Astrocyte of the spinal cord (primary cell): ENCODE measurements at places on chromosomes 16 and 17.

DNA sequence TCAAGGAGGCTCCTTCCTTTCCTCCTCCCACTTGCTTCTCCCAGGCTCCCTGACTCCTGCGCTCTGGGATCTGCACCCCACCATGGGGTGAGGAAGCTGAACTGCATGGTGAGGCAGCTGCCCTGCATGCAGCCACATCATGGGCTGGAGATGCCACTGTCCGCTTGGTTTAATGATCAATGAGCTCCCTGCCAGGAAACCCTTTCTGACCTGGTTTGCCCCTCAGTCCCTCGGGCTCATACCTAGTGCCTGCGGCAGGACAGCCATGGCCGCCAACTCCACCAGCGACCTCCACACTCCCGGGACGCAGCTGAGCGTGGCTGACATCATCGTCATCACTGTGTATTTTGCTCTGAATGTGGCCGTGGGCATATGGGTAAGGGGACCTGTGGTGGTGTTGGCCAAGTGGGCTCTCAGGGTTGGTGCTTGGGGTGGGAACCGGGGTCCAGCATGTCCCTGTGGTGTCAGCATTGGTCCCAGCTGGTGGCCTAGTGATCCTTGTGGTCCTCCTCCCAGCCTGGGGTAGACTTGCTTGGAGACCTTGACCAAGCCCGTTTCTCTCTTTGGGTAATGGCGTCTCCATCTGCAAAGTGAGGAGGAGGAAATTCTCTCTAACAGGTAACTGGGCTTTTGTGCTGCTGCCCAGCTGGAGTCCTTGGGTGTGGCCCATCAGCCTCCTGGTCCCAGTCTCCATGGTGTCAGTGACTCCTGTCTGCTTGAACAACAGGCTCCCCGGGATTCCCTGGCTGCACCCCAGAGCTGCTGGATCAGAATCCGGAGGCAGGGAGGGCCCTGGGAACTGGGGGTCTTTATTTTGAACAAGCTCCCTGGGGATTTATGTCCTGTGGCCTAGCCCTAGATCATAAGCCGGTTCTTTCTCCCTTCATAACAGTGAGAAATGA lies at the start of gene SLC5A10:
SLC5A10 (plus strand) TSS at position 225 of the 902 bp plus-strand sequence; CDS start at position 266, 41 bp downstream.
- DNase-seq: no peak

- no peak for DNase-seq
Measured at GRCh38 chr17:81713556-81714411, 1.7 kb downstream of the SLC25A10 start.

DNA sequence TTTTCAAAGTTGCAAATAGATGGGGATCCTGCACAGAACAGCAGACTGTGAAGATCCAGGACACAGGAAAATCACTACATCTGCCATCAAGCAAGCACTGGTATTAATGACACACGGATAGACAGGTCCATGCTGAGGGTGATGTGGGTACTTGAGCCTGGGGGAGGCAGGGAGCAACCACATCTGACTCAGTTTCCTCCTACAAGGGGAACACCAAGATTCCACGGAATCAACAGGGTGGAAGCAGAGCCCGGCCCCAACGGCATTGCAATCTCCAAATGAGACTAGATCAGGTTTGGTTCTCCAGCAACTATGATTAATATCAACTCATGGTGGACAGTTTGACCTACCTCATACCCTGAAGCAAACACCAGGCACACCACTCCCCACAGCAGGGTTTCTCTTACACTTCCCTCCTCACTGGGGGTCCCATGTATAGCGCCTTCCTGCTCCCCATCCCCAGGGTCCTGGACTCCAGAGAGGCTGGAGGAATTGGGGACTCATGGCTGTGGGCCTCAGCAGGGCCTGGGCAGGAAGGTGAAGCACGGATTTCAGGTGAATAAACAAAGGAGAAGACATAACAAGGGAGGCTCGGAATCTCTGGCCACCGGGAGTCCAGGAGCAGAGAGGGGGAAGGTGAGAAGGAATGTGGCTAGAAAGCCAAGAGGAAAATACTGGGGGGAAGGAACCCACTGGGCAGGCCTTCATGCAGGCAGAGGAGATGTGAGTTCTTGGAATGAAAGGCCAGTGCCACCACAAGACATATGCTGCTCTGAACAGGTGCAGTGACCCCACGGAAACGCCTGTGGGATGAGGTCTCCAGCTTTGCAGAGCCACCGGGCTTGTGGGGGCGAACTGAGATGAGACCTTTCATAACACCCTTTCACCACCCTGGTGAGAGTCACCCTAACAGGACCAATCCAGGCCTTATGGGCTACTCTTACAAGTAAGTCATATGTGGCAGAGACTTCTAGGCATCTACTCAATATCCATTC lies 29.5 kb upstream of the PIK3R6 start:
- no peak for DNase-seq

DNA sequence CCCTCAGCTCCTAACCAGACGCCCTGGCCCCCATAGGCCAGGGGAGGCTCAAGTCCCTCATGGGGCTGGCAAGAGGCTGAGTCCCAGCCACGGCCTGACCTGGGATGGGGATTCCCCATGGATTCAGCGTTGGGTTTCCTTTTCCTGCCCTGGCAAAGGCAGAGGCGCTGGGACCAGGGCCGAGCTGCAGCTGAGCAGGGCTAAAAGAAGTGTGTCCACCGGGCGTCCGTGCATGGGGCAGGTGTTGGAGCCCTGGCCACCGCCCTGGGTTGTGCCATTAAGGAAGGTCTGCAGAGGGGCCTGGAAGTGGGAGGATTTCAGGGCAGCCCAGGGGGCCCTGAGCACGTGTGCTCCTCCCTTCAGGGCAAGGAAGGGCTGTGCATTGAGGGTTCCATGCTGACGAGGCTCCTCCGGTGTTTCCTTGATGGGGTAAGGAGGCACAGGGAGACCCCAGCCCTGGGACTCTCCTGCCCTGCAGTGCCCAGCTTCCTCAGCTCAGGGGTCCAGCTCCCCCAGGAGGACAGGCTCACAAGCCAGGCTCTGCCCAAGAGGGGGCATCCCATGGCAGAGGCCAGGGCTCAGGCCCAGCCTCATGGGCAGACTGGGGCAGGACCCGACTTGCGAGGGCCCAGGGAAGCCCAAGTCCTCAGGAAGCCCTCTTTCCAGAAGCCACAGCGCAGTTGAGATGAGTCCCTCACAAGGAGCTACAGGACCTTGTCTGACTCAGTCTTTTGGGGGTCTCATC lies 10.1 kb downstream of the TBC1D26 start:
- DNase-seq: no peak

DNA sequence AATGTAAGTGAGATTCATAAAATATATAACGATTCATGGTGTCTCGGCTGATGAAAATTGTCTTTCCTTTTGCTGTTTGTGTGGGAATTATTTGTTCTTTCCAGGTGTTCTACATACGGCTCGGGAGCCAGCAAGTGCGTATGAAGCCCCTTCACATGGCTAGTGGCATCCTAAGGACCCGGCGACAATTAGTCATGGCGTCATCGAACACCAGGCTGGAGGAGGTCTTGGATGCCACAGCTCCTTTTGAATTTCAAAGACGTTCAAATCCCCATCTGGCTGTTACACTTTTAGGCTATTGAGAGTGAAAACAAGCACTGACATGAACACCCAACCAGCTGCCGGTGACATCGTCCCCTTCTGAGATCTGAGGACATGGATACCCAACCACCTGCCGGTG lies 397.7 kb upstream of the TNRC6C start:
- no peak for DNase-seq
